ENCODE measurements at places on chromosomes 4 and X.
A peak's percentile ranks its signal among the peaks of the same experiment; 100 is the strongest.

GRCh38 chr4:56762484-56763250, 58.8 kb downstream of the SPINK2 start:
- H3K4me3 ChIP-seq = no peak overlapping the region
- no peak overlapping the region for H3K27ac ChIP-seq
- no peaks in the 10 kb centered on the region for H3K27me3 ChIP-seq
- peaks cover 41% of the 10 kb centered on the region for H3K4me1 ChIP-seq

GRCh38 chr4:8729408-8730149, 137.0 kb downstream of the CPZ start:
- no peak for DNase-seq
- no peak overlapping the region for H3K4me3 ChIP-seq
- no peaks in the 10 kb centered on the region for H3K36me3 ChIP-seq
- H3K27me3 ChIP-seq = no peaks in the 10 kb centered on the region

DNA sequence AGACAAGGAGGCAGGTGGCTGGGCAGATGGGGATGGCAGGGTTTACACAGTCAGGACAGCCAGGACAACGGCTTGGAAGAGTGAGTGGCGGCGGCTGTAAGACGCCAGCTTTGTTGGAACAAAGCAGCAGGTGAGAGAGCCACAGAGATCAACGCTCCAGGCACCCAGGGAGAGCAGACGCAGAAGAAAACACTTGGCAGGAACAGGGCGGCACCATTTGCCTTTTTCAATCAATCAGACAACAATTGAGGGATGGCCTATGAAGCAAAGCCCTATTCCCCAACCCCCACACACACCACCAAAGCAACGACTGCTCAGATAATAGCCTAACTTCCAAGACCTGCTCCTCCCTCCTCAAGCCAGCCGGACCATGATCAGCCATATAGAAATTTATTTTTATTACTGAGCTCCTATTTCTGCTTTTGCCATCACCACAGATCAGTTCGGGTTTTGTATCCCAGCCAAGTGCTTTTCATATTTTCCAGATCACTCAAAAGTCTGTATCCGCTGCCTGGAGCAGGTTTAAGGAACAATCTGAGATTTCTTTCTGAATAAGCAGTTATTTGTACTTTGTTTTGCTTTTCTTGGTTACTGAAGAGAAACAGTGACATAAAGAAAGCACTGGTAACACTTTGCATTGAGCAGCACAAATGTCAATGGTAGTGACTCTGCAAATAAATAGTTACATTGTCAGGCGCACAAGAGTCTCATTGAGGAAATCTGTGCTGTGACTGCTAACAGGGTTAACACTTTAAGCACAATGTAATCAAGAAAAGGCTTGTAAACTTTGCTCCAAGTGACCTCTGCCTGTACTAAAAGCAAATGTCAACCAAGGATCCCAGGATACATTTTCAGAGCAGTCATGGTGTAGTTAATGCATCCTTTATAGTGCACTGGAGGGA, 81.8 kb upstream of the RBPJ start:
- H3K27ac ChIP-seq = peak overlapping the region; percentile 55
- H3K27me3 ChIP-seq = no peaks in the 10 kb centered on the region
- peaks cover 14% of the 10 kb centered on the region for H3K4me1 ChIP-seq
- H3K36me3 ChIP-seq = no peaks in the 10 kb centered on the region
- no peak for DNase-seq

GRCh38 chr4:30386266-30386895, 333.8 kb upstream of the PCDH7 start:
- H3K4me1 ChIP-seq = no peaks in the 10 kb centered on the region
- no peaks in the 10 kb centered on the region for H3K36me3 ChIP-seq
- no peak for DNase-seq
- H3K27me3 ChIP-seq = no peaks in the 10 kb centered on the region
- H3K27ac ChIP-seq = no peak overlapping the region

GRCh38 chrX:102651242-102652011, at the start of gene GPRASP1:
Gene GPRASP1 (plus strand): TSS chrX:102651483. CDS start chrX:102653914, 2,431 bp downstream.
- peaks cover 5% of the 10 kb centered on the region for H3K27me3 ChIP-seq
- DNase-seq = no peak
- no peak within 1 kb of the TSS for H3K27ac ChIP-seq
- H3K36me3 ChIP-seq = no peaks in the 10 kb centered on the region
- peak within 1 kb of the TSS; percentile 26 for H3K4me3 ChIP-seq

DNA sequence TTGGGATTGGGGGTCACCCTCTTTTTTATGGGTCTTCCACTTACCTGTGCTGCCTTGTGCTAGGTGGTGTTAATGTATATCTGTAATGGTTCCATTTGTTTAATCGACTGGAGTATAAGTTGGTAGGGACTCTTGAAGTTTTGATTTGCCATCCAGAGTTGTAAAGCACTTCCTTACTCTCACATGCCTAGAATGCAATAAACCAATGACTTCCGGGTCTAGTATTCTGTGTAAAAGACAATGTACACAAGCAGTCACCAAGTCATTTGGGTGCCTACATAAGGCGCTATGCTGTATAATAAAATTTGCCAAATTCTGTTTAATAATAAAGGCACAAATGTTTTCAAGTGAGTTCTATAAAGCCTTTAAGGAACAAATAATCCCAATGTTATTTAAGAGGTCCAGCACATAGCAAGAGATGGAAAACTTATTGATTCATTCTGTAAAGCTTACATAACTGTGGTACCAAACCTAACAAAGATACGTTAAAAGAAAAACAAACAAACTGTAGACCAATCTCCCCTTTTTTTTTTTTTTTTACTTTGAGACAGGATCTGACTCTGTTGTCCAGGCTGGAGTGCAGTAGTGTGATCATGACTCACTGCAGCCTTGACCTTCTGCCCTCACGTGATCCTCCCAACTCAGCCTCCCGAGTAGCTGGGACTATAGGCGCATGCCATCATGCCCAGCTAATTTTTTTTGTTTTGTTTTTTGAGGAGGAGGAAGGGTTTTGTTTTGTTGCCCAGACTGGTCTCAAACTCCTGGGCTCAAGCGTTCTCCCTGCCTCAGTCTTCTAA, 41.5 kb upstream of the HPRT1 start:
- no peak for DNase-seq
- no peak overlapping the region for H3K27ac ChIP-seq
- no peaks in the 10 kb centered on the region for H3K4me1 ChIP-seq
- no peak overlapping the region for H3K4me3 ChIP-seq
- H3K36me3 ChIP-seq = peaks cover 40% of the 10 kb centered on the region
- no peaks in the 10 kb centered on the region for H3K27me3 ChIP-seq

- no peak overlapping the region for H3K4me3 ChIP-seq
- DNase-seq = no peak
- no peaks in the 10 kb centered on the region for H3K27me3 ChIP-seq
- H3K27ac ChIP-seq = no peak overlapping the region
These were observed 62.4 kb upstream of the CRMP1 start for GRCh38 chr4:5955201-5955821.

- DNase-seq = no peak
- H3K4me1 ChIP-seq = peaks cover 22% of the 10 kb centered on the region
- H3K36me3 ChIP-seq = no peaks in the 10 kb centered on the region
These were observed 2.3 kb upstream of the CHIC2 start for GRCh38 chr4:54066718-54067129.

- no peaks in the 10 kb centered on the region for H3K36me3 ChIP-seq
- no peaks in the 10 kb centered on the region for H3K27me3 ChIP-seq
These were observed 8.0 kb downstream of the ZNF827 start for GRCh38 chr4:145930592-145930991.

DNA sequence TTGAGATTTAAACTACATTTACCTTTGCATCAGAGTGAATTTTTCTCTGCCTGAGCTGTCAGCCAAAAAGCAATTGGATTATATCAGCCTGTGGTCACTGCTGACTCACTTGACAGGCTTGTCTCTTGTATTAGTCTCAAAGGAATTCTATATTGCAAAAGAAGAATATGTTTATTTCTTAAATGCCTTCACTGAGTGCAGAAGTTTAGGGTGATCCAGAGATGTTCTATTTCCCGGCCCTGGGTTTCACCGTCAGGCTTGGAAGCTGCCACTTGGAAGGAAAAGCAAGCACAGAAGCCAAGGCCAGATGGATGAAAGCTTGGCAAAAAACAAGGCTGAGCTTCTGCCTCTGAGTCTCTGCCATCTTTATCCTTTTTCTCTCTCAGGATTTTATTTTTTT, 80.9 kb downstream of the FAM114A1 start:
- H3K27ac ChIP-seq = no peak overlapping the region
- H3K27me3 ChIP-seq = no peaks in the 10 kb centered on the region
- H3K4me3 ChIP-seq = no peak overlapping the region

DNA sequence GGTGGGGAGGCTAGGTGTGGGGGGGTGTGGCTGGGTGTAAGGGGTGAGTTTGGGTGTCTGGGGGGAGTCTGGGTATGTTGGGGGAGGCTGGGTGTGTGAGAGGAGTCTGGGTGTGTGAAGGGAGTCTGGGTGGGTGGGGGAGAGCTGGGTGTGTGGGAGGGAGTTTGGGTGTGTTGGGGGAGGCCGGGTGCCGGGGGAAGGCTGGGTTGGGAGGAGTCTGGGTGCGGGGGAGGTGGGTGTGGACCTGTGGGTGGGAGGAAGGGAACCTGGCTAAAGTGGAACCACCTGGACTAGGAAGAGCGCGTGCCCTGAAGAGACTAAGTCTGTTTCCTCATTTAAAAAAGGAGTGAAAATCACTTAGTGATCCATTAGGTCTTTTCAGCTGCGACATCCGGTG, 18.3 kb downstream of the SPON2 start:
- DNase-seq = no peak
- H3K27ac ChIP-seq = no peak overlapping the region
- H3K36me3 ChIP-seq = no peaks in the 10 kb centered on the region
- H3K4me1 ChIP-seq = no peaks in the 10 kb centered on the region
- no peak overlapping the region for H3K4me3 ChIP-seq

GRCh38 chr4:96093057-96093456, 253.2 kb downstream of the PDHA2 start:
- H3K4me1 ChIP-seq = no peaks in the 10 kb centered on the region
- H3K27me3 ChIP-seq = no peaks in the 10 kb centered on the region
- H3K27ac ChIP-seq = no peak overlapping the region
- no peak overlapping the region for H3K4me3 ChIP-seq
- no peaks in the 10 kb centered on the region for H3K36me3 ChIP-seq

GRCh38 chr4:148405161-148405893, 36.9 kb downstream of the NR3C2 start:
- DNase-seq = no peak
- no peak overlapping the region for H3K27ac ChIP-seq
- H3K36me3 ChIP-seq = no peaks in the 10 kb centered on the region
- H3K4me1 ChIP-seq = no peaks in the 10 kb centered on the region

DNA sequence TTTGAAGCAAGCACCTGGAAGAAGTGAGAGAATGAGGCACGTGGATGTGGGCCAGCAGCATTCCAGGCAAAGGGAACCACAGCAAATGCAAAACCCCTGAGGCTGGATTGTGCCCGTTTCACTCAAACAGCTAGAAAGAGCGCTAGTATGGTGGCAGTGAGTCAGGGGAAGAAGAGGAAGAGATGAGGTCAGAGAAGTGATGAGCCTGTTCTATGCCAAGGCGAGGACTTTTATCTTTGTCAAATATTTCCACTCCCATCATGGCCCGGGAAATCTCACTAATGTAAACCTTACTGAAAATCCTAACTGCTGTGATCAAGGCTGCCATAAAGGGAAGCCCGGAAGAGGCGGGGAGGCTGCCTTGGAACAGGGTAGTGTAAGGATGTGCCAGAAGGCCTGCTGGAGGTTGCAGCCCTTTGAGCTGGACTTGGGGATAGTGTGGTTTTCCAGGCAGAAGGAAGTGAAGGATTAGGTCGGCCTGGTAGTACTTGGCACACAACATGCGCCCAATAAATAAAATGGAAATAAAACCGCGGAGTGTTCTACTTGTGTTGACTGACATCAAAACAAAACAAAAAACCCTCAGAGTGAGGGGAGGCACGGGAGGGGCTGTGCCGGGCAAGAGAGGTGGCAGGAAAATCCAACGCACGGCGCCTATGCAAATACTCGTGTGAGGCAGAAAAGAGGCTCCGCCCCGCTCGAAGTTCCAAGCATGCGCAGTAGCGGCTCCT, 1.2 kb upstream of the CDK16 start:
- peak overlapping the region; percentile 87 for H3K27ac ChIP-seq
- H3K4me3 ChIP-seq = peak overlapping the region; percentile 88
- DNase-seq = peak; percentile 69
- peaks cover 39% of the 10 kb centered on the region for H3K4me1 ChIP-seq

DNA sequence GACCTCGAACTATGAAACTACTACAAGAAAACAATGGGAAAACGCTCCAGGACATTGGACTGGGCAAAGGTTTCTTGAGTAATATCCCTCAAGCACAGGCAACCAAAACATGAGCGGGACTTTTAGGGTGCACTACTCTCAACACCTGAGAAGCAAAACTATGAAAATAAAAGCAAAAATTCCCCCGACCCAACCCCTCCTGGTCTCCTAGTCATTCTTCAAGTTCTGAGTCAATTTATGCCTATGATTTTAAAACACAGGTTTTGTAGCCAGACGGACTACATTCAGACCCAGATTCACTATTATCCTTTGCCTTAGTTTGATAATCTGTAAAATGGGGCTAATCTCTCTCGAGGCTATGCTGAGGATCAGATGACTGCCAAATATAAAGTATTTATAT, 97.0 kb downstream of the SOWAHB start:
- H3K4me3 ChIP-seq = no peak overlapping the region
- no peaks in the 10 kb centered on the region for H3K27me3 ChIP-seq
- no peaks in the 10 kb centered on the region for H3K4me1 ChIP-seq
- no peak overlapping the region for H3K27ac ChIP-seq
- no peaks in the 10 kb centered on the region for H3K36me3 ChIP-seq
- DNase-seq = no peak

GRCh38 chr4:77174426-77174825, 17.4 kb downstream of the CCNG2 start:
- H3K36me3 ChIP-seq = peaks cover 16% of the 10 kb centered on the region
- no peak overlapping the region for H3K27ac ChIP-seq
- H3K27me3 ChIP-seq = no peaks in the 10 kb centered on the region
- DNase-seq = no peak
- H3K4me3 ChIP-seq = no peak overlapping the region

- no peaks in the 10 kb centered on the region for H3K27me3 ChIP-seq
- no peak for DNase-seq
- H3K36me3 ChIP-seq = no peaks in the 10 kb centered on the region
- H3K4me1 ChIP-seq = no peaks in the 10 kb centered on the region
These were observed 37.4 kb downstream of the ETNPPL start for GRCh38 chr4:108725457-108725856.

All from CD14-positive monocyte (primary cell).